Thyroid gland (tissue), 4 donors: ENCODE measurements at places on chromosomes 7 and 10. TPM values are rescaled to one million over a fixed set of nuclear protein-coding genes. Genes with fewer than 3 reads are reported as not detected.

Gene SAMD9L
- total RNA-seq = 8.5 TPM

Gene SPAM1
- total RNA-seq = not detected

Gene LRMDA
- 22.5 TPM for total RNA-seq

Gene GPR158
- total RNA-seq = 1.5 TPM

Gene SLC26A5
- 4.0 TPM for total RNA-seq

Gene SPDYE16
- not detected for total RNA-seq

Gene CPA2
- not detected for total RNA-seq

Gene SEMA3A
- 17.9 TPM for total RNA-seq

Gene AFAP1L2
- 135 TPM for total RNA-seq

Gene HECTD2
- total RNA-seq = 22.4 TPM

Gene RHOBTB1
- 7.7 TPM for total RNA-seq

Gene LIPM
- total RNA-seq = not detected

Gene PPP2R2D
- 38.7 TPM for total RNA-seq

Gene SEMA3D
- 78.8 TPM for total RNA-seq

Gene UCN3
- total RNA-seq = not detected

Gene NME8
- not detected for total RNA-seq

Gene TBX20
- total RNA-seq = 0.27 TPM

Gene PON3
- 6.1 TPM for total RNA-seq

Gene GJC3
- not detected for total RNA-seq

Gene PSMG3
- 28.1 TPM for total RNA-seq

Gene AGAP5
- total RNA-seq = 12.1 TPM

Gene GRID1
- total RNA-seq = 28.1 TPM

Gene PHKG1
- 1.4 TPM for total RNA-seq

Gene THNSL1
- total RNA-seq = 10.1 TPM

Gene PILRA
- total RNA-seq = 6.4 TPM
